ENCODE measurements at places on chromosomes 2 and 18.
A peak's percentile ranks its signal among the peaks of the same experiment; 100 is the strongest.

DNA sequence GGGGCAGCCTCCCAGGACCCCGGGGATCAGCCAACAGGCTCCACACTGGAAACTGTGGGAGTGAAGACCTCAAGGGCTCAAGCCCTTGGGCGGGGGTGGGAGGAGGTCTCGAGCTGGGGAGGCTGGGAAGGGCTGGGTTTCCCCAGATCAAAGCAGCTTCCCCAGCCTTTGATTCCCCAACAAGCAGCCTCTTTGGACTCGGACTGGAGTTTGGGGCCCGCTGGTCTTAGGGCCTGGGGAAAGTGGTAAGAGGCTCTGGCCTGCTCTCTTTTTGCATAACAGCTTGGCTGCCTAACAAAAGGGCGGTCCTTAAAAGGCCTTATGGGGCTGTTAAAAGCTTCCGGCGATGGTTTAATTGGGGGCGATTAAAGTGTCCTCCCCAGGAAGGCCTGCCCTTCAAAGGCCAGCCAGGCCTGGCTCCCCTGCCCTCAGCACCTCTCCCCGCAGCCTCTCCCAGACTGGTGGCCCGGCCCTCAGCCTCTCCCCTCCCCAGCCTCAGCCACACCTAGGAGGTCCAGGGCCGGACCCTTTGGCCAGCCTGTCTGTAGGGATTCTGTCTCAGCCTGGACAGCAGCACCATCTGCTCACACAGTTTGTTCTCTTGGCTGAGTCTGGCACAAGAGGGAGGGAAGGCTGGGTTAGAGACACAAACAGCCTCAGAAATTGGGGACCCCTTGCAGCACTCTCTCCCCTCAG lies 39.6 kb downstream of the ZFP36L2 start:
- no peak for DNase-seq

DNA sequence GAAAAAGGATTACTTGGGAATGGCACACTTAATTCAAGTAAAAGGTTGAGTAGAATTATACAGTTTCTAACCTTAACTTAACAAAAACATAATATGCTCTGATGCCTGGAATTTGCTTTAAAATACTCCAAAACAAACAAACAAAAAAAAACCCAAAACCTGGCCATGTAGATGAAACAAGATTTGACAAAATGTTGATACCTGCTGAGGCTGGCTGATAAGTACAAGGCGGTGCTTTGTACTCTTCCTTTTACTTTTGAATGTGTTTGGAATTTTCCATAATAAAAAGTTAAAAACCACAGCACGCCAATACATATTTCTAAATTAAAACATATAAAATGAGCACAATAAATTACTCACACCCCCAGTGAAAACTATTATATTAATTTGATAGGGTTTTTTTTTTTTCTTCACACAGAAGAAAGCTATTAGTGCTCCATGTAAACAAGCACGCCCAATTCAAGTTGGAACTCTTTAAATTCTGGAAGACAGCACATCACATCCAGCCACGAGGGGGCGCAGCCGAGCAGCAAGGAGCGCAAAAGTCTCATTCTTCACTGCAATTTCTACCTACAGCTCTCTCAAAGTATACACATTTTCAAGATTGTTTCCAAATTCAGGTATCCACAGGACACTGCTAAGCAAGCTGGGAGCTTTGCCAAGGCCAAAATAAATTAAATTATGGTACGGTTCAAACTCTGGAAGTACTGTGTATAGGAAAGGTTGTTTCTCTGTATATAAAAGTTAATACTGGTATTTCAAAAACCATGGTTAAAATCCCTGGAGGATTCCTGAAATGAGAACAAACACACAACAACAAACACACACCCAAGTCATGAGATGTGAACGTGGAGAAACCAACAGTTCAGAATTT lies 7.5 kb downstream of the SERTAD2 start:
- DNase-seq = peak; percentile 55

GRCh38 chr2:151150331-151151320 lies 111.0 kb downstream of the RBM43 start:
- no peak for DNase-seq

DNA sequence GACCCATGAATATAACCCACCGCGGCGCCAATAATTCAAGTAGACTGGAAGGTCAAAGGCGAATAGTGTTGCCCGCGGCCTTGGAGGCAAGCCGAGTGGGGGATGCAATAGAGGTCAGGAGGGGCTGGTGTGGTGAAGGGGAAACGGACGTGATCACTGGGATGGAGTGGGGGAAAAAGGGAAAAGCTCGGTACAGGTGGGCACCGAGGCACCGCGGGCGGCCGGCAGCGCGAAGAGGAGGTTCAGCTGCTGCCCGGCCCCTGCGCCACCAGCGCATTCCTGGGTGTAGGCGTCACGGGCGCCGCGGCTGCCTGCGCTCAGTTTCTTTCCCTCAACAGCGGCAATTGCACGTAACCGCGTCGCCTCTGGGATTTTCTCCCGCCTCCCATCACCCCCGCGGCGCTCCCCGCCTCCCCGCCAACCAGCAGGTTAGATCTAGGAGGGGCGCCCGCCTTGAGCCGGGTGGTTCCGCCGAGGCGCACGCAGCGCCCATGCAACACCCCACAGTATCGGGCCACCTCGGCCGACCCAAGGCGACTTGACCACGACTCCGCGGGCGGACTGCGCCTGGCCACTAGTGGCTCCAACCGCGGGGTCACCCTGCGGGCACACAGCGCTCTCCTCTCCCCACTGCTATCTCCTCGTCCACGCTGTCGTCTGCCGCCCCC lies 1.5 kb downstream of the RND3 start:
- peak; percentile 87 for DNase-seq

- DNase-seq = no peak
Measured at GRCh38 chr2:168365094-168365621, 90.9 kb upstream of the CERS6 start.

- DNase-seq = no peak
Measured at GRCh38 chr2:39140322-39140847, 19.5 kb upstream of the SOS1 start.

- no peak for DNase-seq
Measured at GRCh38 chr2:85545780-85546240, 6.8 kb downstream of the MAT2A start.

DNA sequence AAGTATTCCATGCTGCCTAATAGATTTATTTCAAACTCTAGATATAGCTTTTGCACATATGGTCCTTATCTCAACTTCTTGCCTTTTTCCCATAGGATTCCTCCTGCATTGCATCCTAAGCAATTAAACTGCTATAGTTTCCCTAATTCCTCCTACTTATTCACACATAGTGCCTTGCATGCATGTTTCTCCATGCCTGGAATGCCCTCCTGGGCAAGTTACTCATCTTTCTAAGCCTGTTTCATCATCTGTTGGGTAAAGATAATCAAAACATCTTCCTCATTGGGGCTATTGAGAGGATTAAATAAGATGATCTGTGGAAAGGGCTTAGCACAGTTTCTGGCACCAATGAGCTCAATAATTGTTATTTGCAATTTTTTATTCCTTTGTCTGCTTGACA lies 726.5 kb downstream of the SLC4A3 start:
- DNase-seq = peak; percentile 63

DNA sequence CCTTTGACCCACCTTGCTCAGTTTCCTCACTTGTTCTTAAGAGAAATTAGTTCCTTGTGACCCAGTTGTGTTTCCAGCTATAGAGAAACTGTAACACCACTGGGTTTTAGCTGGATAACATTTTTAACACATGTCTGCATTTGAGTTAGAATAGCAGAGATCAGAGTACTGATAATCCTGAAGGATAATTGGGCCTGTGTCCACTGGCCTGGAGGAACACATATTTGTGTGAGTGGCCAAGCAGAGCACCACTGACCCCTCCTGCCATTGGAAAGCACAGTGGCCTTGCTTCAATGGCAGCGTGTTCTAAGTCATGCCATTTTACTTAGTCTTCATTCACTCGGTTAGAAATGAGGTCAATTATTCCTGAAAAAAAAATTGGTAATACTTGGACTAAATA lies 42.6 kb downstream of the PKP4 start:
- DNase-seq = no peak

GRCh38 chr2:43194121-43194869 lies 32.1 kb downstream of the ZFP36L2 start:
- DNase-seq = no peak
